Nephron progenitor cell (in vitro differentiated cells): ENCODE measurements at places on chromosomes 5 and 9.

- no peak for DNase-seq
Observed at GRCh38 chr5:96377597-96377996, 55.5 kb downstream of the PCSK1 start.

- DNase-seq: no peak
Observed at GRCh38 chr9:96651626-96652025, 3.5 kb downstream of the PRXL2C start.

DNA sequence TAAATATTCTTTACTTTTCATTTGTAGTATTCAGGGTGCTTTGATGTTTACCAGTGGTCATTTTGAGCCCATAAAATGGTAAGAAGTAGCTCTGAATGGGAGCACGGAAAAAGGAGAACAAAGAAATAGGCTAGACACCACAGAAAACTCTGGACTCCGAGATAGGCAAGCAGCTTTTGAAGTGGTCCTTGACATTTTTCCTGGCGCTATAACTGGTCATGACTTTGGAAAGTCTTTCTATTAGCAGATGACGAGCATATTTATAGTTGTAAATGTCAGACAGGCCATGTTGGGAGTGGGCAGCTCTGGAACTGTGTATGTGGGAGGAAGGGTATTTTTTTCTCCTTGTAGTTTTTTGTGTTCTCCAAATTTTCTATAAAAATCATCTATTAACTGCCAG, 126.1 kb upstream of the POC5 start:
- DNase-seq: no peak

- DNase-seq: no peak
Observed at GRCh38 chr5:34026089-34026761, 16.8 kb downstream of the C1QTNF3 start.

- no peak for DNase-seq
Observed at GRCh38 chr9:128216781-128217553, 13.8 kb downstream of the DNM1 start.

GRCh38 chr5:88830567-88830966, 52.4 kb downstream of the MEF2C start:
- DNase-seq: no peak

GRCh38 chr9:97548379-97548778, 46.9 kb downstream of the TMOD1 start:
- no peak for DNase-seq

DNA sequence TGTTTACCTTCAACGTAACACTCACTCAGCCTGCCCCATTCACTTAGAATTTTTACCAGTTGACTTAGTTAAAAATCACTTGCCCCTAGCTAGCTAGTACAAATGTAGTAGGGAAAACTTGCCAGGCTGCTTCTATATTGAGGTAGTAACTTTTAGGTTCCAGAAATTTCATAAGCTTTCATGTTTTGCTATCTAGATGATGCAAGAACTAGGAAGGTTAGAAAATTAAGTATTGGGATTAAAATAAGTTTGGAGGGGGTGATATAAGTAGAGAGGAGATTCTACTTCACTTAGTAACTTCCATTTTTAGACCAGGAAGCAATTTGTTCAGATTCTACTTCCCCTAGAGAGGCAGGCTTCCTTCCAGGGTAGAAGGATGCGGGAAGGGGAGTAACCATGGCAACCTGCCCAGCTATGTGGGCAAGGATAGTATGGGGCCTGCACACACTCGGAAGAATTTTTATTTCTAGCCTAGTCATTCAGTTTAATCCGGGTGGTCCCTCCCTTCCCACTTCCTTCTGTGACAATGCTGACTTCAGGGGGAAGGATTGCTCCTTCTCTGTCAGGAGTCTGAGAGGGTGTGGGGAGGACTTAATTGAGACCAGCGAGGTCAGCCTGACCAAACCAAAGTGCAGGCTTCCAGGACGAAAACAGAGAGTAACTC, 4.2 kb downstream of the DAB2 start:
- no peak for DNase-seq

DNA sequence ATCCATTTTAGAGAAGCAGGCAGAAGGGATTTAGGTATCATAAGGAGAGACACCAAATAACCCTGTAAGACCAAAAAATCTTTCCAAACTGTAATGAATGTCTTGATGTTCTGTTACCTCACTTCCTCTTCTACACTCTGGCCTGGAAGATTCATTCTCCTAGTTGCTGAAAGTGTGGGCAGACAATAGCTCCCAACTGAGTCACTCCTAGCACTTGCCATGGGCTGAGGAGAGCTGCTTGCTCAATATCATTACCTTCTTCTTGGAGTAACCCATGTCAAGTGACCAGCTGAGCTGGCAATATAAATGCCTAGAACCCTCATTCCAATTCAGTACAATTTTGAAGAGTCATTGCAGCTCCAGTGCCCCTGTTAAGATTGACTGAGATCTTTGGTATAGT, 1985.5 kb upstream of the CDH6 start:
- DNase-seq: no peak

- peak; percentile 4 for DNase-seq
Observed at GRCh38 chr5:32916648-32917047, 205.5 kb downstream of the NPR3 start.

GRCh38 chr5:134255418-134256150, 29.7 kb upstream of the PPP2CA start:
- DNase-seq: no peak

DNA sequence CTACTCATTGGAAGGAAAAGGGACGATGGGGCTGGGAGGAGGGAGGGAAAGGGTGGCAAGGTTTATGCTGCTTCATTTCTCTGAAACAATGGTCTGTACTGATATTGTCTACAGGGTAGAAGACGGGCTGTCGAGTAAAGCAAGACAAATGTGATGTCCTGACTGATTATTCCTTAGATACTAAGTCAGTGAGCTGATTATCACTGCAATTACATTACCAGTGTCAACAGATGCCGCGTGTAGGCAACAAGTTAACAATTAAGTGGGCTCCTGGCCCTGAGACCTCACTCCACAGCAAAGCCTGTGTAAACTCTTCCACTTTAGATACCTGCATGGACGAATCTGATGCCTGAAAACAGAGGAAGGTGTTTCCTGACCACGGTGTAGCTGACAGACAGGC, 602.8 kb downstream of the IRX1 start:
- DNase-seq: no peak

DNA sequence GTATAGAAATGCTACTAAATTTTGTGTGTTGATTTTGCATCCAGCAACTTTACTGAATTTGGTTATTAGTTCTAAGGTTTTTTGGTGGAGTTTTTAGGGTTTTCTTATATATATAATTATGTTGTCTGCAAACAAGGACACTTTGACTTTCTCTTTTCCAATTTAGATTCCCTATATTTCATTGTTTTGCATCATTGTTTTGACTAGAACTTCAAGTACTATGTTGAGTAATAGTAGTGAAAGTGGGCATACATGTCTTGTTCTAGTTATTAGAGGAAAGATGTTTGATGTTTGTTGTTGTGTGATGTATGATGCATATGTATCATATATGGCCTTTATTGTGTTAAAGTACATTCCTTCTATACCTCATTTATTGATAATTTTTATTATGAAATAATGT, 362.3 kb upstream of the PRR16 start:
- DNase-seq: no peak

GRCh38 chr9:6134661-6135180, 80.9 kb upstream of the IL33 start:
- no peak for DNase-seq

- DNase-seq: no peak
Observed at GRCh38 chr9:33687779-33688178, 107.6 kb upstream of the PRSS3 start.

DNA sequence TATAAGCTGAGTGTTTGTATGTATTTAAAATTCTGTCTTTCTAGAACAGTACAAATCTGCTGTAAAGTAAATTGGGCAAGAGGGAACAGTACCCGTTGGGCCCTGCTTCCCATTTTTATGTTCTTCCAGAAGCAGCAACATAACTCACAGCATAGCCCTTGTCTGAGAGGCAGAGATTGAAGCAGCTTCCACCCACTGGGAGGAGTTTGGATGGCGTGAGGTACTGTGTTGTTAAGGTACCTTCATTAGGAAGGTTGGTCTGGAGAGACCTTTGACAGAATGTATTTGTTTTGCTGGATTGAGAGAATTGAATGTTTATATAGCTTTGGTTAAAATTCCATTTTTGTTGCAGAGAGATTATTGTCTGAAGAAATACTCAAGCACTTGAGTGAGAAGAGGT, 24.8 kb downstream of the RAI14 start:
- no peak for DNase-seq

DNA sequence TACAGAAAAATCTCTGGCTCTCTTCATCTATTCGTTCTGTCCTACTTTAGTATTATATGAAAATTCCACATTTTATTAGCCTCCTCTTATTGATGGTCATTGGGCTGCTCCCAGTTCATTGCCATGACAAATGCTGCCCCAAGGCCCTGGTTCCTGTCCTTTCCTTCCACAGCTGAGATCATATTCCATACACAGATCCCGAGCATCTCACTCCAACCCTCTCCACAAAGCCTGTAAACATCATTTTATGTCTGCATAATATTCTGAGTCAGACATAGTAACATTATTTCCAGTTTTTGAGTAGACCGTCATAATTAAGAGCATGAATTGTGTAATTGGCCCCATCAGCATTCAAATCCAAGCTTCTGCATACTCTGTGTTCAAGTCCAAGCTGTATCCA, 86.3 kb downstream of the MVB12B start:
- no peak for DNase-seq

GRCh38 chr9:89137542-89138462, 40.8 kb downstream of the SHC3 start:
- DNase-seq: no peak

- DNase-seq: peak; percentile 20
Observed at GRCh38 chr5:59390074-59390659, 503.4 kb downstream of the PDE4D start.

GRCh38 chr9:125785248-125785751, 38.1 kb downstream of the PBX3 start:
- no peak for DNase-seq

DNA sequence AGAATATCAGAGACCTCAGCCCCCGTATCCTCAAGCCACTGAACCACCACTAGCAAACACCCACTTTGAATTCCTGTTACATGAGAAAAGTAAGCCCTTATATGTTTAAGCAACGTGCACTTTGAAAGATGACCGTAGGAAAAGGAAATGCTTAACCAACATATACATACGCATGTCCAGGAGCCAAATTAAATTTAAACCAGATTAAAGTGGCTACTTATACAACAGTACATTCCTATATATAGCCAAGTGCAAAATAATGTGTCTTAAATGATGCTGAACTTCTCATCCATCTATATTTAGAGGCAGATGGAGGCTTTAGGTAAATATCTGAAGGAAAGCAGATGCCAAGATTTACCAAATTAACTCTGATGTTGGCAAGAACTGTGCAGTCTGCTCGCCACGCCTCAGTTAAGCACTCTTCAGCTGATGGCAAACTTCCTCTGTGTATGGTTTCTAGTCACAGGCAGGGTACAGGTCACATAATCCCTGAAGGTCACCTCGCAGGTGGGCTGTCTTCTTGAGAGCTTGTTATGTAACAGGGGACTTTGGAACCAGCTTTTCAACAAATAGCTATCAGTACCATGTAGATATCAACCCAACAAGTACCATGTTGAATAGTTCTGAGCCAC, 8.6 kb downstream of the GCNT4 start:
- no peak for DNase-seq

DNA sequence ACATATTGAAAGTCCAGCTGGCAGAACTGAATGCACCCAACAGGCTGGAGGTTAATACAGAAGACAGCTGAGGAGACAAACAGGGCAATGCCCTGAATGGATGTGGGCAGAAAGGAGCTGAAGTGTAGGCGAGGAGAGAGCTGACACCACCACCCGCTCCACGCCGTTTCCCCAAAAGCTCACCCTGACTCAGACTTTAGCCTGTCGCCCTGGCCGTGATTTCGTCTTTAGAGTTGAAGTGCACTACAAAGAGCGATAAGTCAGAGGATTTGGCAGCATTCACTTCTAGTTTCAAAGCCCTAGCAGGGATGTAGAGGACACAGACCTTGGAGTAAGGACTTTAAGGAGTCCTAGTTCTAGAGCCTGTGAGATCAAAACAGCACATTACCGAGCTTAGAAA, 2.2 kb upstream of the ERAP1 start:
- no peak for DNase-seq

GRCh38 chr9:35568196-35568595, 36.9 kb upstream of the TESK1 start:
- no peak for DNase-seq

GRCh38 chr9:135209852-135210251, 122.4 kb downstream of the OLFM1 start:
- DNase-seq: no peak

DNA sequence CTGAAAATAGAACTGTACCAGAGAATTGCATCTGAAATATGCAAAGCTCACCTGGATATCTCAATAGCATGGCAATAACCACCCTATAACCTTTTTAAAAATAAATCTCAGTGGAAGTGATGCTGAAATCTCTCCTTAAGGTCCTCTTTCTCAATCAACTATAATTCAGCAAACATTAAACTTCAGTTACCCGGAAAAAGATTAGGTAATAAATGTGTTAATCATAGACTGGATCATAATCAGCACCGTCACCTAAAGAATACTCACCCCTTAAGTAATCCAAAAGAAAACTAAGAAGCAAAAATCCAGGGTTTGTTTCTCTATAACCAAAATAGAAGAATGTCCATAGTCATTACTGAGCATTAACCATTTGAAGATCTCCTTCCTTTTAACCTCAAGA, 44.3 kb upstream of the DENND4C start:
- no peak for DNase-seq

DNA sequence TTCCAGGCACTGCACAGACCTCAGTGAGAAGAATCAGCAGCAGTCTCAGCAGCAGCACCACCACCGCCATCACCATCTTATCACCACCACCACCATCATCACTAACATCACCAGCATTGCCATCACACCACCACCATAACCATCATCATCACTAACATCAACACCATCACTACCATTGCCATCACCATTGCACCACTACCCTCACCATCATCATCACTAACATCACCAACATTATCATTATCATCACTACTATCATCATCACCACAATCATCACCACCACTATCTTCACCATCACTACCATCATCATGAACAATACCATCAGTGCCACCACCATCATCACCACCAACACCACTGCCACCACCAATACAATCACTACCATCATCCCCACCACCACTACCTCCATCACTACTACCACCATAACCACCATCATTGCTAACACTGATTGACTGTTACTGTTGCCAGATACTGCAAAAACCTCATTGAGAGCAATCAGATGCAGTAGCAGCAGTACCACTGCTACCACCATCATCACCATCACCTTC, 61.7 kb downstream of the ABLIM3 start:
- DNase-seq: no peak

GRCh38 chr5:32319392-32319791, 6.7 kb upstream of the MTMR12 start:
- DNase-seq: no peak
